Activated T-cell treated with anti-CD3 and anti-CD28 coated beads, Interleukin-2, amount 50 U/mL, for 72 hours (primary cell): ENCODE measurements at places on chromosomes 4 and X. TPM values are rescaled to one million over a fixed set of nuclear protein-coding genes. Genes with fewer than 3 reads are reported as not detected.

DNA sequence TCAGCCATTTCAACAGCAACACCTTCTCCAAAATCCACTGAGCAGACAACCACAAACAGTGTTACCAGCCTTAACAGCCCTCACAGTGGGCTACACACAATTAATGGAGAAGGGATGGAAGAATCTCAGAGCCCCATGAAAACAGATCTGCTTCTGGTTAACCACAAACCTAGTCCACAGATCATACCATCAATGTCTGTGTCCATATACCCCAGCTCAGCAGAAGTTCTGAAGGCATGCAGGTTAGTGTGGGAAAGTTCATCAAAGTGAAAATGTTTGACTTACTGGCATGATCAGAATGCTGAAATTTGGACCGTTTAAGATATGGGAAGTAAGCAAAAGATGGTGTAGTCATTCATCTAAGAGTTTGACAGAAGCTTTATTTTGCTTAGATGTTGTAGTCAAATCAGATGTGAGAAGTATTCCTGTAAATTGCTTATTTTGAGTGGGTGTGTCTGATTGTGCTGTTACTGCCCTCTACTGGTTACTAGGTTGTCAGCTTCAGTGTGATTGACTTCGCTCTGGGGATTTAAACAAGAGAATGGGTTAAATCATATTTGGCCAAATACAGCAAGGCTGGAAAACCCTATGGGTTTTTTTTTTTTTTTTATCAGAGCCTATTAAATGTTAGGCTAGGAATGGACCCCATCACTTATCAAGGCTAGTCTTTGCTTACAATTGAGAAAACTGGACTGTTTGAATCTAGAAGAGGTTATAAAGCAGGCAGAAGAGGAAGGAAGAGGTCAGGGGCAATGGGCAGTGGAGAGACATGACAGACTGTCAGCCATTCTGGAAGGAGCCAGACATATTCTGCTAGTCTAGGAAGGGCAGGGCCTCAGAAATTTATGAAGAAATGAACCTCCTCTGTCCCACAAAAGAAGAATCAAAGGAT is 130.3 kb downstream of the DIPK2B start:
- DNase-seq: peak; percentile 16

DNA sequence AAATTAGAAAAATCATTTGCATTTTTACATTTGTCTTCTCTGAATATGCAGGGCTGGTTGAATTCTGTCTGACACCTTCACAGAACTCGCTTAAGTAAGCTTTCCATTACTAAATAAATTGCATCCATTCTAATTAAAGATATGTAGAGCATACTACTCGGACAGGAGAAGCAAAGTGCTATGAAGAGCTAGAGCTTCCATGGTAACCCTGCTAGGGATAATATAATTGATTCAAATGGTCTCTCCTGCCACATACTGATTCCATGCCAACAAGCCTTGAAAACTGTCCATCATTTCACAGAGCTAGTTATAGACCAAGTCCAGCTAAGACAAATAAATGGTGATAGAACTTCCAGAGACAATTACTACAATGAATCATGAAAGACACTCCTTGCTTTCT is 571.5 kb downstream of the KCNIP4 start:
- no peak for DNase-seq

GRCh38 chrX:10015723-10016518 is 48.8 kb downstream of the CLDN34 start:
- DNase-seq: peak; percentile 14

GRCh38 chrX:9597361-9598035 is 132.6 kb downstream of the TBL1X start:
- no peak for DNase-seq

GRCh38 chr4:85776579-85776978 is 301.6 kb downstream of the ARHGAP24 start:
- DNase-seq: no peak

DNA sequence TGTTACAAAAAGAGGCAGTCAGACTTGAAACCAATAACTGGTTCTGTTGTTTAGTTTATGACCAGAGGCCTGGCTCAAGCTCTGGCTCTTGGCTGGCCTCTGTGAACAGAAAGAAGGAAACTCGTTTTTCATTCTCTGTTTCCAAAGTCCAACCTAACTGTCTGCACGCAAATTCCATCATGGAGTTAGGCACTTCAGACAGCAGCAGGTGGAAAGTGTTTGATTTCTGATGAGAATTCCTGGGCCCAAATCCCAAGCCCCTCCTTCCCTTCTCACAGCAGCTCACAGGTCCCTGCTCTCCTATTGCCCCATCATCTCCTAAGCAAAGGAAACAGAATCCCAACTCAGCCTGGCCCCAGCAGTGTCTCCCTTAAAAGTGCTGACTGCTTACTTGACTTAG is 42.8 kb upstream of the FGF16 start:
- no peak for DNase-seq

GRCh38 chrX:93594780-93595179 is 78.6 kb downstream of the NAP1L3 start:
- DNase-seq: no peak

- DNase-seq: no peak
Observed at GRCh38 chr4:138992676-138993075, 22.9 kb upstream of the NOCT start.

GRCh38 chr4:61373901-61374440 is 173.8 kb downstream of the ADGRL3 start:
- DNase-seq: no peak

DNA sequence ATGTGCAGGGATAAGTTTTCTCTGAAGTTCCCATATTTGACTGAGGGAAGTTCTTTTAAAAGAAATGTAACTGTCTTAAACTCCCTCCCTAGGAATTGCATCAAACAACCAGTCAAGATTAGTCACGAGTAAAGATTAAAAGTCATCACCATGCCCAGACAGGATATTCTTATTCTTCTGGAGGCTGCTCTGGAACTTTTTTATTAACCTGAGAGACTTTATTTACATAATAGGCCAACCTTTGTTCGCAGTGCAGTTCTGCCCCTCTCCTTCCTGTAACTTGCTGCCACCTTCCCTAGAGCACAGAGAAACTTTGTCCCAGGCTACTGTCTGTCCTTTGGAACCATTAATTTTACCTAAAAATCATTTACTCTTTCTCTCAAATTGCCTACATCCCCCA is 9.8 kb upstream of the HERC3 start:
- no peak for DNase-seq

- DNase-seq: no peak
Observed at GRCh38 chrX:46582966-46583365, 9.4 kb downstream of the CHST7 start.

DNA sequence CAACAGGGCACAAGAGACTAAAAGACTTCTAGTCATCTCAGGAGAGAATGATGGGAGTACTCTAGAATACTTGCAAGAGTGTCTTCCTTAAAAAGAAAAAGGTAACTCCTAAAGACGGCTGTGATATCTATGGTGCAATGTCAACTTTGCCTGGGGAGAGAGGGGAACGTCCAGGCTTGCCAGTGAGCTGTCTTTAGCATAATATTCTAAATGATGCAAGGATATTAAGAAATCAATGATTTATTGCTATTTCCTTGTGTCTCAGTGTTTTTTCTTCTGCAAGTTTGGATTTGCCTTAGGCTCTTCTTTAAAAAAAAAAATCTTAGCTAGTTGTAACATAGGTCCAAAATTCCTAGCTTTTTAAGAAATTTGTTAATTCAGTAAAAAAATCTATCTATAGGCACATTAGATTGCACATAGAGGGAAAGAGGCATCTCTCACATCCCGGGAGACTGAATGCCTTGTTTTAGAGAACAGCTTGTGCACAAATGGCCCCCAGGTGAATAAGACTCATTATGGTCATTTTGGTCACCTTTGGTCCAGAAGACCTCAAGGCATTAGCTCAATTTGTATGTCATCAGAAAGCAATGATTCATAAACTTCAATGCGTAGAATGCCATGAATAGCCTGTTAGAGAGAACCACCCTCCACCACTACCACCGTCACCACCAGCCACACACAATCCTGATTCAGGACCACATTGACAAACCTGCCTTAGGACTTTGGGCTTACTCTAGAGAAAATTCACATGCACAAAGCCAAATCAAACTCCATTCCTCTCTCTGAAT is 104.1 kb downstream of the PALLD start:
- no peak for DNase-seq

DNA sequence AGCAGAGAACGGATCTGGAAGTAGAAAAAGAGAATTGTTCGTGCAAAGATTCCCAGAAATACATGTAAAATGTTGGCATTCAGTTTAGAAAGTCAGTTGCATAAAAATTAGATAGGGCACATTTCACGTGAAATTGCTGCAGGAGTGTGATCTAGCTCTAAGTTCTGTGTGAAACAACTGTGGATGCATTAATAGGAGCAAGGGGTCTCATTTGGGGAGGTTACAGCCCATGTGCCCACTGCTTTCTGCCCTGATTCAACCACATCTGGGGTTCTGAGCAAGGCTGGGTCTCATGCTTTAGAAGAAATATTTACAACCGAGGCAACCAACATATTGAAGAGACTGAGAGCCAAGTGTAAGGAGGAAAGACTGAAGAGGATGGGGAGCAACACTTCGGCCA is 639.0 kb downstream of the BCOR start:
- DNase-seq: no peak

Gene F8A2
- total RNA-seq: not detected

Gene PCSK1N
- total RNA-seq: 2.8 TPM

Gene AADAT
- total RNA-seq: not detected

Gene ADH7
- not detected for total RNA-seq

Gene ITGB1BP2
- total RNA-seq: 6.9 TPM

Gene RGN
- not detected for total RNA-seq
